ENCODE measurements at places on chromosomes 13 and 19. TPM values are rescaled to one million over a fixed set of nuclear protein-coding genes. Genes with fewer than 3 reads are reported as not detected.
A peak's percentile ranks its signal among the peaks of the same experiment; 100 is the strongest.

CYP4F12 gene
- total RNA-seq, result not detected

DNA sequence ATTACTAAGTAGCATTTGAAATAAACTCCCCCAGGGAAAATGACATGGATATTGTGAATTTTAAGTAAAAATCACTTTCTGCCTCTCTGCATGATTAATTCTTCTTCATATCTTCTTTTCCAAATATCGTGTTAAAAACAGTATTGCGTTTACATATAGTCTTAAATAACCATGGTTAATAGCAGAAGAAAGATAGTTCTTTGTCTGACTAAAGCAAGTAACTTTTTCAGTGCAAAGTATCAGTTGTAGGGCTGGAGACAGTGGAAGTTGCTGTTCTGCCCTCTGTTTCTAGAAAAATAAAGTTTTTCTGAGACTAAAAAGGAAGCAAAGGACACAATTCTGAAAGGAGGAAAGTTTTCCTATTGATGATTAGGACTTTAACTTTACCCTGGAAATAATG is 330.2 kb downstream of the NDFIP2 start:
- H3K4me1 ChIP-seq, result peaks cover 12% of the 10 kb centered on the region
- no peaks in the 10 kb centered on the region for H3K27me3 ChIP-seq
- DNase-seq, result no peak
- H3K36me3 ChIP-seq, result no peaks in the 10 kb centered on the region
- H3K27ac ChIP-seq, result no peak overlapping the region
- no peak overlapping the region for H3K4me3 ChIP-seq

GRCh38 chr19:10133596-10133995 is 13.9 kb upstream of the EIF3G start:
- no peak overlapping the region for H3K27ac ChIP-seq
- no peaks in the 10 kb centered on the region for H3K4me1 ChIP-seq
- peaks cover 10% of the 10 kb centered on the region for H3K36me3 ChIP-seq
- no peak for DNase-seq
- H3K4me3 ChIP-seq, result no peak overlapping the region
- H3K27me3 ChIP-seq, result no peaks in the 10 kb centered on the region

DMKN gene
- total RNA-seq, result not detected

DNA sequence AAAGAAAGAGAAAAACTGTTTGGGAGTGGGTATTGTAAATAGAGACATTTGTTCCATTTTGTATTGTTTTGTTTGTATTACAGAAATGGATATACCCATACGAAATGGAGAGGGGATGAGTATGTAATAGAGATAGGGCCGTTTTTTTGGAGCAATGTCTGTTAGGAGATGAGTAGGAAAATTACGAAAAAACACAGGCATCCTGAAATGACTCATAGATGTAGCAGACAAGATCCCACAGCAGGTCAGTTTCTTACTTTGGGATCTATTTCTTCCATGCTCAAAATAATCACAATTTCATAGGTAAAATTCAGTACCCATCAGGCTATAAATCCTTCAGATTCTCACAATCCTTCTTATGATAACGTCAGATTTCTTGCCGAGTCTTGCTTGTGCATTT is 779.4 kb upstream of the SLITRK1 start:
- DNase-seq, result no peak
- no peaks in the 10 kb centered on the region for H3K27me3 ChIP-seq
- H3K27ac ChIP-seq, result no peak overlapping the region
- no peak overlapping the region for H3K4me3 ChIP-seq
- no peaks in the 10 kb centered on the region for H3K4me1 ChIP-seq
- peaks cover 5% of the 10 kb centered on the region for H3K36me3 ChIP-seq

- no peaks in the 10 kb centered on the region for H3K36me3 ChIP-seq
- H3K4me1 ChIP-seq, result no peaks in the 10 kb centered on the region
- DNase-seq, result no peak
Measured at GRCh38 chr13:41995946-41996345, 35.0 kb upstream of the VWA8 start.

DNA sequence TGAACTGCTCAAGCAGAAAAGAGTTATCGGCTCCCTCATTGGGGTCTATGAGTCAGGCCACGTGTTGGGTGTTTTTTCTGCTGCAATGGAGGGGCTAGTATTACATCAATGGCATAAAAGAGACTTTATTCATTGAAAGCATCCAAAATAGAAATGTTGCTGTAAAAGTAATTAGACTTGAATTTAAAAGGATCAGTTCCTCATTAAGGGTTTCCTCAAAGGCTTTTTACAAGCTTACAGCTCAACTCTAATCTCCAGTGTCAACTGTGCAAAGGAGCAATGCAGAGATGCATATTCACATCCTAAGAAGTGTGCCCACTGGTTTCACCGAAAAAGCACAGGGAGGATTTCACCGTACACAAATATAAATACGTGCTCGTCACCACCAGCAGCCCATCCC is 300.3 kb downstream of the FOXO1 start:
- H3K4me3 ChIP-seq, result no peak overlapping the region
- no peaks in the 10 kb centered on the region for H3K36me3 ChIP-seq
- DNase-seq, result no peak
- H3K27me3 ChIP-seq, result no peaks in the 10 kb centered on the region

PEAK3 gene
- 8.2 TPM for total RNA-seq

DNA sequence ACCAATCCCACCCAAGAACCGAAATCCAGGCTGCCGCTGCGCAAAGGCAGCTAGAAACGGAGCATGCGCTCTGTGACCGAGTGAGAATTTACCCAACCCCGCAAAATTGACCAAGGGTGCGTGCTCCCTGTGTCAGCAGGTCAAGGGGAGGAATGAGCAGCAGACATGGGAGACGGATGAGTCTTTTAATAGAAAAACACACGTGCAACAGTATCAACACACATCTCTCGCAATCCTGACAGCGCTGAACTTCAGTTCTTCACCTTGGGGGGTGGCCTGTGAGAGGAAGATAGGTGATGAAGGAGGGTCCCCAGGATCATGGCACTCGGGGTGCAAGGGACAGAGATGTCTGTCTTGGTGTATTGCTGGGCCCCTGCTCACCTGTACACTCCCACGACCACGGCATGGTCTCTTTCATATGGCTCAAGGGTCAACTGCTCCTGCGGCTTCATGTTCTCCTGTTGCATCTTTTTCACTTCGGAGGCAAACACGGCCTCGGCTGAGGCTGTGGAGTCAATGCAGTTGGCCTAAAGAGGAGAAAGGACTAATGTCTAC is 402 bp upstream of the DYRK1B start:
- peaks cover 32% of the 10 kb centered on the region for H3K4me1 ChIP-seq
- H3K27me3 ChIP-seq, result no peaks in the 10 kb centered on the region
- no peak for DNase-seq
- H3K36me3 ChIP-seq, result peaks cover 22% of the 10 kb centered on the region
- H3K4me3 ChIP-seq, result peak overlapping the region; percentile 75

ZNF121 gene
- total RNA-seq, result 51.1 TPM

DNA sequence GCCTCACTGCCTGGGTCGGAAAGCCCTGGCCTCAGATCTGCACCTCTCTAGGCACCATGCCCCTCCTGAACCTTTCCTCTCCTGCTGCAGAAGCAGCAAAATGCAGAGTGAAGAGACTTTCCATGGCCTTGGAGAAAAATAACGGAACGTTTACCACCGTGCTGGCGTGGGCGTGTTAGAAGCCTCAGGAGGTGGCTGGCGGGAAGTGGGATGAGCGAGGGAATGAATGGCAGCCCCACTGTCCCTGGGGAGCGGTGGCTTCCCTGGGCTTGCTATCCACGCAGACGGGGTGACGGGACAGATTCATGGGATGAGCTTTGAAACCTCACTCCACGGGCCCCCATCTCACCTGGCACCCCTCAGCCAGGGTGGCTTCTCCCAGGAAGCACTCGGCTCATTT is 4.3 kb downstream of the TEX29 start:
- peak overlapping the region; percentile 31 for H3K27ac ChIP-seq
- no peak overlapping the region for H3K4me3 ChIP-seq
- H3K4me1 ChIP-seq, result peaks cover 2% of the 10 kb centered on the region
- no peaks in the 10 kb centered on the region for H3K36me3 ChIP-seq

GRCh38 chr13:52061587-52061986 is 37.1 kb downstream of the UTP14C start:
- no peak for DNase-seq
- H3K4me3 ChIP-seq, result no peak overlapping the region
- no peaks in the 10 kb centered on the region for H3K27me3 ChIP-seq
- no peaks in the 10 kb centered on the region for H3K4me1 ChIP-seq

- no peaks in the 10 kb centered on the region for H3K36me3 ChIP-seq
- no peak for DNase-seq
Measured at GRCh38 chr13:44340508-44340907, 33.1 kb upstream of the SERP2 start.

APOC4 gene
- not detected for total RNA-seq

DNA sequence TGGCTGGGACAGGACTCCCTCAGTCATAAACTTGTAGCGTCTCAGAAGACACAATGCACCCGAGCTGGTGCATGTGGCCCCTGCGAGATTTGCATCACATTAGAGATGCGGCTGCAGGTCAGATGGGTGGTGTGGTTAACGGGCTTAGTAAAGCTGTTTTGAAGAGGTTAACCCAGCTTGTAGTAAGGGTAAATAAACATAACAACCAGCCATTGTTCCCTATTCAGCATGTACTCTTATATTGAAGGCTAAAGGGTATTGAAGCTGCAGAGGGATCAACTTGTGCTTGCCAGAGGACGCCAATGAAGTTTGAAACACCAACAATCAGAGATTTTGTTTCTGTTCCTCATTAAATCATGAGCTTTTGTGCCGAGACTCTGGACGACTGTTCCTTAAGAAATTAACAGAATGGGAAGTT is 79.4 kb downstream of the ZIC5 start:
- H3K4me3 ChIP-seq, result no peak overlapping the region
- no peaks in the 10 kb centered on the region for H3K36me3 ChIP-seq
- DNase-seq, result no peak
- no peak overlapping the region for H3K27ac ChIP-seq
- peaks cover 20% of the 10 kb centered on the region for H3K27me3 ChIP-seq

GRCh38 chr19:54506079-54506478 is 3.4 kb downstream of the LAIR2 start:
- H3K36me3 ChIP-seq, result peaks cover 7% of the 10 kb centered on the region
- peaks cover 55% of the 10 kb centered on the region for H3K4me1 ChIP-seq
- peak overlapping the region; percentile 63 for H3K4me3 ChIP-seq

DNA sequence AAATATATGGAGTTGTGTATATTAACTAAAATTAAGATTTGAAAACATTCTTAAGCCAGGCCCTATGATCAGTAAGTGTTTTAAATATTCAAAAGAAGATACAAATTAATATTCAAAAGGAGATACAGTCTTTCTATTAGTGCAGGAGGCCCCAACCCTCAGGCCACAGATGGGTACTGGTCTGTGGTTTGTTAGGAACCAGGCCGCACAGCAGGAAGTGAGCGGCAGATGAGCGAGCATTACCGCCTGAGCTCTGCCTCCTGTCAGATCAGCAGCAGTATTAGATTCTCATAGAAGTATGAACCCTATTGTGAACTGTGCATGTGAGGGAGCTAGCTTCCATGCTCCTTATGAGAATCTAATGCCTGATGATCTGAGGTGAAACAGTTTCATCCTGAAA is 232.9 kb downstream of the FOXO1 start:
- no peak for DNase-seq
- H3K4me1 ChIP-seq, result peaks cover 17% of the 10 kb centered on the region
- peak overlapping the region; percentile 8 for H3K4me3 ChIP-seq
- no peaks in the 10 kb centered on the region for H3K36me3 ChIP-seq
- no peaks in the 10 kb centered on the region for H3K27me3 ChIP-seq
- peak overlapping the region; percentile 41 for H3K27ac ChIP-seq

ACER1 gene
- not detected for total RNA-seq

DNA sequence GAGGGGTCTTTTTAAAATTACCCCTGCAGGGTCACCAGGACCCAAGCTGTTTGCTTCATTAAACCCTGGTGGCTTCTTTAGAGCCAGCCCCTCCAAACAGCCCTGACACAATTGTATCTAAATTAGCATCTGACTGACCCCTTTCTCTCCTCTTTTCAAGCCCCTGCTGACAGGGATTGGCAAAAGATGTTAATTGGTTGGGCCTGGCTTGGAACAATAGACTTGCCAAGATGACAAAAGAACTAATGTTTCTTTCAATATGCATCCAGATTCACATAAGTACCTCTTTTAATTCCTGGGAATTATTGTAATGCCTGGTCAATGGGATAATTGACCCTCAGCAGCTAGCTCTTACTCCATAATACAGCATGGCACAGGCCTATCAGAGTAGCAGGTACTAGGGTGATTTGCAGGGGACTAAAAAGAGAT is 140.8 kb downstream of the SHISA2 start:
- H3K36me3 ChIP-seq, result no peaks in the 10 kb centered on the region
- no peak overlapping the region for H3K4me3 ChIP-seq
- H3K27ac ChIP-seq, result no peak overlapping the region
- DNase-seq, result no peak

GRCh38 chr13:47168066-47168465 is 271.2 kb upstream of the HTR2A start:
- no peaks in the 10 kb centered on the region for H3K4me1 ChIP-seq
- DNase-seq, result no peak
- no peak overlapping the region for H3K27ac ChIP-seq
- no peaks in the 10 kb centered on the region for H3K36me3 ChIP-seq
- no peak overlapping the region for H3K4me3 ChIP-seq

FCGBP gene
- total RNA-seq, result 6.6 TPM

Measured in natural killer cell treated with Interleukin-12 subunit alpha and Interleukin-12 subunit beta and Interleukin-15 and Interleukin-18, amount 100 ng/mL, for 72 hours (primary cell).